ENCODE measurements at places on chromosomes 12 and 14.

GRCh38 chr12:22101749-22102243 is 55.8 kb downstream of the CMAS start:
- no peak for DNase-seq

DNA sequence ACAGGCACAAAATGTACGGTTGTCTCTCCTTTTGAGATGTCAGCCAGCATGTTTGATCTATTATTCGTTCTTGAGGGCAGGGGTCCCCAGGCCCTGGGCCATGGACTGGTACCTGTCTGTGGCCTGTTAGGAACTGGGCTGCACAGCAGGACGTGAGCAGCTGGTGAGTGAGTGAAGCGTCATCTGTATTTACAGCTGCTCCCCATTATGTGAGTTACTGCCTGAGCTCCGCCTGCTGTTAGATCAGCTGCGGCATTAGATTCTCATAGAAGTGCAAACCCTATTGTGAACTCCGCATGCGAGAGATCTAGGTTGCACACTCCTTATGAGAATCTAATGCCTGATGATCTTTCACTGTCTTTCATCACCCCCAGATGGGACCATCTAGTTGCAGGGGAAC is 41.4 kb upstream of the SCN8A start:
- DNase-seq: no peak

DNA sequence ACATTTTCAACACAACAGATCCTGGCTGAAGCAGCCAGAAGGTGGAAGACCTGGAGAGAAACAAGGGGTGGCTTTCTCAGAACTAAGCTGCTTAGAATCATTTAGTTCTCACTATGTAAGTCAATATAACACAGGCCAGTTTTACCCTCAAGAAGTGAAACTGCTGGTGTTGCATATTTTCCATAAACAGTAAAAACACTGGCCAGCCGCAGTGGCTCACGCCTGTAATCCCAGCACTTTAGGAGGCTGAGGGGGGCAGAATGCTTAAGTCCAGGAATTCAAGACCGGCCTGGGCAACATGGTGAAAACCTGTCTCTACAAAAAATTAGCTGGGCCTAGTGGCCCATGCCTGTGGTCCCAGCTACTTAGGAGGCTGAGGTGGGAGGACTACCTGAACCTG is 11.6 kb downstream of the STX2 start:
- DNase-seq: no peak

GRCh38 chr12:32253154-32253790 is 146.1 kb upstream of the FGD4 start:
- no peak for DNase-seq

DNA sequence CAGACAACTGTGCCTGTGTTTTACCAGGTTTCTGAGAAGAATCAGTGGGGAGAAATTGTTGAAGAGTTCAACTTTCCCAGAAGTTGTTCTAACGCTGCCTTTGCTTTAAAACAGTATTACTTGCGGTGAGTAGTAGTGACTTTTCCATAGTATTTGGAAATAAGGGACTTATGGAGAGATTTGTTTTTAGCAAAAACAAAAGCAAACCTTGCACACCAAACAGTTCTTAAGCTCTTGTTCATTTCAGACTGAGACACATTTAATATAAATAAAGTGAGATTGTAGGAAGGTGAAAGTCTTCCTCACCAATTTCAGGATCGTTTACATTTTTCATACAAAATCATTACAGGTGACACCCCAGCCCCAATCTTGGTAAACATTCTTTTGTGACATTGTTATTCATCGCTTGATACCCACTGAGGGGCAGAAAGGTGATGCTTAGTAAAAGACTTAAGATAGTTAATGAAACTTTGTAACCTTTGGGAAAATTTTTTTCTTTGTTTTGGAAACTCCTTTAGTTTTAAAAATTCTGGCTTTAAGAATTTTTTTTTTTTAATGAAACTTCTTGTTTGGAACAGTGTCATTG is 1.8 kb downstream of the ARID2 start:
- DNase-seq: no peak

GRCh38 chr12:116266168-116266601 is 11.3 kb downstream of the MED13L start:
- no peak for DNase-seq

GRCh38 chr14:61812347-61813095 is 50.3 kb downstream of the SNAPC1 start:
- DNase-seq: no peak

GRCh38 chr12:109147954-109148353 is 31.6 kb downstream of the ACACB start:
- DNase-seq: no peak
